ENCODE measurements at places on chromosomes 7 and 10.

GRCh38 chr7:69736126-69736810, 138.0 kb downstream of the AUTS2 start:
- no peak for DNase-seq

DNA sequence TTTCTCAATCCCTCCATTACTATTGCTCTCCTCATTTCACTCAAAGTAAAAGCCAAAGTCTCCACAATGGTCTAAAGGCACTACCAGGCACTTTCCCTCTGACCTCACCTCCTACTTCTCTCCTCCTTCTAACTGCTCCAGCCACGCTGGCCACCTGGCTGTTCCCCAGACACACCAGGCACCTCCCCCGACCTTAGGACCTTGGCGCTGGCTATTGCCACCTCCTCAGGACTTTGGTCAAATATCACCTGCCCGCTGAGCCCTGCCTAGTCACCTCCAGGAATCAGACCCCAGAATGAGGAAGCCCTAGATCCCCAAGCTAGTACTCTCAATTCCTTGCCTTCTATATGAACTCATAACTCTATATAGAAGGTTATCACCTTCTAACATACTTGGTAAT, 66.2 kb upstream of the STEAP1B start:
- no peak for DNase-seq

- no peak for DNase-seq
These were observed 11.7 kb upstream of the TBRG4 start for GRCh38 chr7:45122975-45123860.

GRCh38 chr7:148155000-148155399, 435.6 kb upstream of the C7orf33 start:
- DNase-seq = no peak

DNA sequence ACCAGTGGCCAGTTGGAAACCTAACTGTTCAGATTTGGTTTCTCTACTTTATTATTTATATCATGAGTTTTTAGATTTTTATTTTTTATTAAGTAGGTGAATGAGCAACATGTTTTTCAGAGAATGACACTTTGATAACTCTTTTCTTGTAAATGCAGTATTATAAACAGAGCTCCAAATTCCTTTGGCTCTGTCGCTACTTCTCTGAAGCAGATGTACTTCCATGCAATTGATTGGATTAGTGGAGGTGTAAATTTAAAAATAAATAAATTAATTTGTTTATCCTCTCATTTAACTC, 34.3 kb upstream of the ICA1 start:
- no peak for DNase-seq

GRCh38 chr10:95935429-95935828, 27.7 kb downstream of the CC2D2B start:
- no peak for DNase-seq

- DNase-seq = no peak
These were observed 3.0 kb downstream of the ASZ1 start for GRCh38 chr7:117424090-117424829.

DNA sequence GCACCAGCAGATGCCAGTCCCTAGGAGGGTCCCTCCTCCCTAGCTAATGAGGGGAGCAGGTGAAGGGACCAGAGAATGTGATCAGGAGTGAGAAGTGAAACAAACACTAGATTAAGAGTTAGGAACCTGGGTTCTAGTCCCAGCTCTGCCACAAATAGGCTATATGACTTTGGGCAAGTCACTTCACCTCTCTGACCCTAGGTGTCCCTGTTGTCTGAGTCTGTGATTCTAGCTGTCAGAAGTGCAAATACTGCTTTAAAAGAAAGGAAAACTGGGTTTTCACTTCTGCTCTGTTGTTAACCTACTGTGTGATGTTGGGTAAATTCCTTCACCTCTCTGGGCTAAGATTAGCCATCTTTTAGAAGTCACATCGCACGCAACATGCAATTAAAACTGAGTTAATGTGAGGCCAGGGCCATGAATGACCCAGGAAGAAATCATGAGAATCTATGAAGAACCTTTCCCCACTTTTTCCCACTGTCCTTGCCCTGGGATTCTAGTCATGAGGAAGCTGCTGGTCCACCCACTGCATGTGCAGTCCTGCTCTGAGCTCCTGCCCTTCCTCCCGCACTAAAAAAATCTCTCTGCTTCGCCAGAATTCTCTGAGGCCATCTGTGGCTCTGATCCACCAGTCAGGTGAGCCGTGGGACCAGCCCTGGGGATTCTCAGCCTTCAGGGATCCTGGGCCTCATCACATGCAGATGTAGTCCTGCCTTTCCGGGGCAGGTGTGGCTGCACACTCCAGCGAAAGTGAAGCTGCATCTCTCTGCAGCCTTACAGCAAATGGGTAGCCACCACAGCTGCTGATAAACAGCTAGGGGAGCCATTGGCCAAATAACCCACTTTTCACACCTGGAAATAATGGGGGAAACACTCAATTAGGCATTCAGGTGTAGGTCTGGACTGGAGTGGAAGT, 181.7 kb downstream of the PLXNA4 start:
- no peak for DNase-seq

DNA sequence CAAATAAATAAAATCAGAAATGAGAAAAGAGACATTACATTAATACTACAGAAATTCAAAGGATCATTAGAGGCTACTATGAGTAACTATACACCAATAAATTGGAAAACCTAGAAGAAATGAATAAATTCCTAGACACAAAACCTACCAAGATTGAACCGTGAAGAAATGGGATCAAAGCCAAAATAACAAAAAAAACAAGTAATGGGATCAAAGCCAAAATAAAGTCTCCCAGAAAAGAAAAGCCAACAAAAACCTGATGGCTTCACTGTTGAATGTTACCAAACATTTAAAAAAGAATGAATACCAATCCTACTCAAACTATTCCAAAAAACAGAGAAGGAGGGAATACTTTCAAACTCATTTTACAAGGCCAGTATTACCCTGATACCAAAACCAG, 20.0 kb downstream of the GSDME start:
- DNase-seq = no peak

DNA sequence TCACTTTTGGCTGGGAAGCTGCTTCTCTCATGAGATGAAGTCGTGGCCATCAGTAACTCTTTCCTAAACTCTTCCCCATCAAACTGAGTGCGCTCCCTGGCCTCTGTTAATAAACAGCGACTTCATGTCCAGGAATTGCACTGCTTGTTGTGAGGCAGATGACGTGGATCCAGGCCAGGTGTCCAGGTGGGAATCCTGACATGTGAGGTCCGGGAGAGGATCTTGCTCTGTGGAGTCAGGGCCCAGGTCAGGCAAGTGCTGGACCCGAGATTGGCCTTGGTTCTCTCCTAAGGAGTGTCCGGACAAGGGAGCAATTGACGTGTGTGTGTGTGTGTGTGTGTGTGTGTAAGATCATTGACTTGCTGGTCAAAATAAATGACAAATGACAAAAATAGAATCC, 362.7 kb downstream of the GLRX3 start:
- DNase-seq = no peak

- DNase-seq = no peak
These were observed 359.4 kb downstream of the GPAM start for GRCh38 chr10:111824128-111824527.

- no peak for DNase-seq
These were observed 12.5 kb downstream of the PSAP start for GRCh38 chr10:71838264-71839211.

- DNase-seq = no peak
These were observed 114.2 kb downstream of the PLPP4 start for GRCh38 chr10:120571266-120571665.

GRCh38 chr7:55072251-55072650, 53.4 kb downstream of the EGFR start:
- no peak for DNase-seq

DNA sequence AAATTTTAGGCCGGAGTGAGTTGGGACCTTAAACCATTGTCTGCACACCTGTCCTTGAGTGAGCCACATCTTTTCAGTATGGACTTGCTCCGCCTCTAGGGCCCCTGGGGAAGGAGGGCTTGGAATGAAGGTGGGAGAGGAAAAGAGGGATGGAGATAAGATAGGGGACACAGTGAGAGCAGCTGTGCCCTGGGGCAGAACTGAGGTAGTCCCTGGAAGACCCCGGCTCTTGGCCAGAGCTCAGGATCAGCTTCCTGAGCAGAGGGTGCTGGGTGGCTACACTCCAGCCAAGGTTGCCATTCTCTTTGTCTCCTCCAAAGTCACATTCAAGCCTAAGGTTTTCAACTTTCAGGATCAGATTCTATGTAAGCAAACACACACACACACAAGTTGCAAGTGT, 82.0 kb downstream of the MKI67 start:
- no peak for DNase-seq

- no peak for DNase-seq
These were observed 4.9 kb downstream of the NRCAM start for GRCh38 chr7:108451296-108451848.

DNA sequence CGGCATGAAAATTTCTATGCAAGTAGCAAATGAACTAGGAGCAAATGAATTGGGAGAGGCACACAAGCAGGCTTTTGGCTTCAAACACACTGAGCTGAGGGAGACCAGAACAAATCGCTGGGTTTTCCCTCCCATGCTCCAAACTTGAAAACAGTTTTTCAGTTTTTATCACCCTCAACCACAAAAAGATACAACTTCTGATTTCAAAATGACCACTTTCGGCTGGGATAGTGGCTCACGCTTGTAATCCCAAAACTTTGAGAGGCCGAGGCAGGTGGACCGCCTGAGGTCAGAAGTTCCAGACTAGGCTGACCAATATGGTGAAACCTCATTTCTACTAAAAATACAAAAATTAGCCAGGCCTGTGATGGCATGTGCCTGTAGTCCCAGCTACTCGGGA, 9.0 kb upstream of the CHUK start:
- no peak for DNase-seq

DNA sequence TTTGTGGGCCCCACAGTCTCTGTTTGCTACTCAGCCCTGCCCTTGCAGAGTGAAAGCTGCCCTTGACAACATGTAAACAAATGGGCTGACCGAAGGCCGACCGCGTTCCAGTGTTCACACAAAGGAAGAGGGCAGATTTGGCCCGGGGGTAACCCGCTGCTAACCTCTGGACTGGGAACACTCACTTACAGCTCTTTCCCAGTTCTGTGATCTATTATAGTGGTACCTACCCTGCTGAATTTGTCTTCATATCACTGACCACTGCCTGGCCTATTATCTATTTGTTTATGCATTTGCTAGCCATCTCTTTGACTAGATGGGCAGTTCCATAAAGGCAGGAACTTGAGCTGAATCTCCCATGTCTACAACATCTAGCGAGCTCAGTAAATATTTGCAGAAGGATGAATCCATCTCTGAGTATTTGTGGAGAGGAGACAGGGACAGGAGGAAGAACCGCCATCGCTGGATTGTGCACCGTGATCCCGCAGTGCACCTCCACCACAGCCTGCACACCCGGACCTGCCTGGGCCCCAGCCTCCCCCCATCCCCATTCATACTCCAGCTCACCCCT, 15.2 kb downstream of the SLC29A3 start:
- no peak for DNase-seq

DNA sequence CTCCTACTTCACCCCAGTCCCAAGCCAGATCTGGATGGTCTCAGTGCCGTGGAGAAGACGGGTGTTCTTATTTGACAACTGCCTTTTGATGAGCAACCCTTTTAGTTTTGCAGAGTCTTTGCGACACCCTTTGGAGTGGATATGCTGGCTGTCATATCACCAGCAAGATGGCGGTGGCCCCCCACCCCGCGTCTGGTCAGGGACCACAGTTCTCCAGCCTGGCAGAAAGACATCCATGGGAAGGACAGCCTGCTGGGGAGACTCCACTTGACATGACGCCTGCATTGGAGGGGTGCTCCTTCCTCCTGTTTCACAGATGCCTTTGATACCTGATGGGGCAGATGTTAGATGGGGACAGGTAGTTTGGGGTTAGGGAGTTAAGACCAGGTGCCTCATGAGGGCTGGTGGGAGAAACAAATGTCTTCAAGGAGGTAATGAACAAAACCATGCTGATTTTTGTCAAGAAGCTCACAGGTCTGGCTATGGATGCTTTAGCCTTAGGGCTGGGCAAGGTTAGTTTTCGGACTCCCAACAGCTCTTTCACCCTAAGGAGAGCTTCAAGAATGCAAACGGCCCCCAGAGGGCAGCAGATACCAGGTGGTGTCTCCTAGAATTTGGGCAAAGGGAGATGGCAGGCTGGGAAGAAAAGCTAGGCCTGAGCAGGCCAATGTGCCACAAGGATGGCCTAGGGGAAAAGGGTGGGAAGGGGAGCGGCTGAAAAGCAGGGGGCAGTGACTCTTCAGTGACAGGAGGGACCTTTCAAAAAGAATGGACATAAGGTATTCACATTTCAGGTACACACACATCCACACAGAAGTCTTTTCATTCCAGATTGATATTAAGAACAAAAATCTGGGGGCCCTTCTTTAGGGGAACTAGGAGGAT, 95.2 kb downstream of the CLEC2L start:
- DNase-seq = no peak

- no peak for DNase-seq
These were observed 5.7 kb downstream of the SLC29A3 start for GRCh38 chr10:71324743-71325142.

DNA sequence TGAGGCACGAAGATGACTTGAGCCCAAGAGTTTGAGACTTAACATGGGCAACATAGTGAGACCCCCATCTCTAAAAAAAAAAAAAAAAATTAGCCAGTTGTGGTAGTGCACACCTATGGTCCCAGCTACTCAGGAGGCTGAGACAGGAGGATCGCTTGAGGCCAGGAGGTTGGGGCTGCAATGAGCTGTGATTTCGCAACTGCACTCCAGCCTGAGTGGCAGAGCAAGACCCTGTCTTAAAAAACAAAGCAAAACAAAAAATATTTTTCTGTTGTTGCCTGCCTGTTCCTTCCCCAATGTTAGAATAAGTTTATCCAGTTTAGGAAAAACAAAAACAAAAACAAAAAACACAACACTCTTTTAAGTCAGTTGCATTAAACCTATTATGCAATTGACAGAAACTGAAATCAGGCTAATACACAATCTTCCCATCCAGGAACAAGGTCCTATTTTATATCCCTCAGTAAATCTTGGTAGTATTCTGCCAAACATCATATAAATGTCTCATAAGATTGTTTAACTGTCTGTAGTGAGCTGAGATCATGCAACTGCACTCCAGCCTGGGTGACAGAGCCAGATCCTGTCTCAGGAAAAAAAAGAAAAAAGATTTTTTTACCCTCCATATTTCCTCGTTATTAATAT, 4.9 kb downstream of the PILRA start:
- no peak for DNase-seq

- DNase-seq = no peak
These were observed 1.2 kb downstream of the TBXAS1 start for GRCh38 chr7:139830292-139830691.
